NCI-H146 (cell line): ENCODE measurements at places on chromosomes 4 and X.

DNA sequence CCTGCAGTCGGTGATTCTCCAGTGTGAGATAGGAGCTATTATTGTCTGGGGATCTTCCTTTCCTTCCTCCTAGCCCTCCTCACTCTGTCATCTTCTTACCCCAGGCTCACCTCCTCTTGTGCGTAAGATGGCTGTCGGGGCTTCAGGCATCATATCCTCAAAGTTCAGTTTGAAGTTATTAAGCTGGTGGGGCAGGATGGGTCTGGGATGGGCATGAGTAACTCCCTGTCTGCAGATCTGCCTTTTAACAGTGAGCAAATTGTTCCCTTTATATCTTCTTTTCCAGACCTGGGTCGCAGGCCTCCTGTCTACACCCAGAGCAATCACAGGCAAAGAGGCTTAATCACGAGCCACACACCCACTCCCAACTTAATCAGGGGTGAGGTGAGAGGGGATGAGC is 900 bp upstream of the MTMR1 start:
- DNase-seq, result no peak

DNA sequence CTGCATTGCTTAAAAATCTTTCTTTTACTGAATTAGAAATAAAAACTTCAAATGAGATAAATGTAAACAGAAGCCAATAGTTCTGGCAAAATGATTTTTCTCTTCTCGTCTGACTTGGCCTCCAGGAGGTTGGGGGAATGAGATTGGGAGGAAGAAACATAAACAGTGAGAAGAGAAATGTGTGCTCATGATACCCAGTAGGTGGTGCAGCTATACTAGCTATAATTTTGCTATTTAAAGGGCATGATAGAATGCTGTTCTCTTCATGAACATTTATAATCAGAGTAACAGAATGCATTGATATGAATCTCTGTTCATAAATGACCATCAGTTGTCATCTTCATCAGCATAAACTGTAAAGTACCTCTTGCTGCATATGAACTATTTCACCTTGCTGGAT is 85.5 kb downstream of the TACR3 start:
- no peak for DNase-seq

- DNase-seq, result no peak
Observed at GRCh38 chr4:153115322-153116290, 88.6 kb upstream of the TRIM2 start.

GRCh38 chr4:1807332-1807777 is 14.3 kb downstream of the FGFR3 start:
- no peak for DNase-seq

DNA sequence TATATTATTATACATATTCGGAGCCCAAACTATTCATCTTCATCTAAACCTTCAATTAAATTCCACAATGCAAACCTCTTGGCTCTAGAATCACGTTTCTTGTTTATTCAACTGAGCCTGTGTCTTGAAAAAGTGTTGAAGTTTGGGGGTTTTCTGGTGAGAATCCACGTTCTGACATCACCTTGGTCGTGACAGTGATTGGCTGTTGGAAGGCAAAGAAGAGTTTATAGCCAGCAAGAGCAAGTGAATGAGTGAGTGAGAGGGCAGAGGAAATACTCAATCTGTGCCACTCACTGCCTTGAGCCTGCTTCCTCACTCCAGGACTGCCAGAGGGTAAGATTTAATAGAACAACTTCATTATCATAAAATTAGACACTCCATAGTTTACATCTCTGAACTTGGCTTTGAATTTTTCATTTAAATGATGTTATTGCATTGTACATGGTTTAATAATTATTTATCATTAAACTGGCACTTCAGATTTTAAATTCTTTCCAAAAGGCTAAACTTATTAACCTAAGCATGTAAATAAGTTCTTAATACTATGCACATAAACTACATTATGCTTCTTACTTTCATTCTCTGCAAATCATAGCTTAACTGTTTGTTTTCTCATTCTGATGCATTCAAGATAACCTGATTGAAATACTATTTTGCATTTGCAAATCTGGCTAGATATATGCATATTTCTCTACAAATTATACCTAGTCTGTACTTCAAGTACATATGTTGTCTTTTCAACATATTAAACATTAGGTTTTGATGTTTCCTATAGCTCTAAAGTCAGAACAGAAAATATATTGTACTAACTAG is at the start of gene IBSP:
IBSP (plus strand) TSS at position 254 of the 813 bp plus-strand sequence. CDS start 2,808 bp downstream, outside the sequence.
- no peak for DNase-seq
